ENCODE measurements at places on chromosomes 12 and 14.

DNA sequence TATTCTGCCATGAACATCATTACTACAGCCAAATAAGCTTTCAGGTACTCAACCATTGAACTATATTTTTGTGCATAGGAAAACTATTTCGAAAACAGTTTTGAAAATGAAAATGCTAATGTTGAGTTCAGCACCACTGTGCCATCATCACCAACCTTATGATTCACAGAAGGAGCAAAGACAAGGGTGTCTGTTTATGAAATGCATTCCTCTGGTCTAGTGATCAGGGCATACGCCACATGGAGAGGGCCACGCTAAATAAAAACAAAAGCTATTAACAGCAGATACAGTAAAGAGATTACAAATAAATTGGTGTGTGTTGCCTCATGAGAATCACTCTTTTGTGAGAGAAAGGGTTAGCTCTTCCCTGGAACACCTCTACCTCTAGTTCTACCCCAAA is 43.2 kb upstream of the BMAL2 start:
- DNase-seq, result no peak

GRCh38 chr14:37622231-37622923 is 26.9 kb downstream of the TTC6 start:
- no peak for DNase-seq

GRCh38 chr14:30295980-30296379 is 263.0 kb upstream of the G2E3 start:
- DNase-seq, result no peak

DNA sequence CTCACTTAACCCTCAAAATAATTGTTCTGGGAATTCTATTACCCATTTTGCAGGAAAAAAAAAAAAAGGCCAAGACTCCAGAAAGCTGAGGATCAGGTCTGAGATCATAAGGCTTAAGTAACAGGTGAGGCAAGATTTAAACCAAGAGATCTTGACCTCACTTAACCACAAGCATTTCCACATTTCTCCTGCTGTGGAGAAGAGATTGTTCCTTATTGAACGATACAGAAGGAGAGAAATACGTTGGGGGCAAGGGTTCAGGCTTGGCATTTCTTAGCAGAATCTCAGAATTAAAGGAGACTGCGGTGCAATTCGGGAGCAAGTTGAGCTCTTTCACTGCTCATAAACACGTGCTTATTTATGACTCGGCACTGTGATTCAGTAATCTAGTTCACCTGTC is 885.3 kb upstream of the TMEM132C start:
- DNase-seq, result no peak

DNA sequence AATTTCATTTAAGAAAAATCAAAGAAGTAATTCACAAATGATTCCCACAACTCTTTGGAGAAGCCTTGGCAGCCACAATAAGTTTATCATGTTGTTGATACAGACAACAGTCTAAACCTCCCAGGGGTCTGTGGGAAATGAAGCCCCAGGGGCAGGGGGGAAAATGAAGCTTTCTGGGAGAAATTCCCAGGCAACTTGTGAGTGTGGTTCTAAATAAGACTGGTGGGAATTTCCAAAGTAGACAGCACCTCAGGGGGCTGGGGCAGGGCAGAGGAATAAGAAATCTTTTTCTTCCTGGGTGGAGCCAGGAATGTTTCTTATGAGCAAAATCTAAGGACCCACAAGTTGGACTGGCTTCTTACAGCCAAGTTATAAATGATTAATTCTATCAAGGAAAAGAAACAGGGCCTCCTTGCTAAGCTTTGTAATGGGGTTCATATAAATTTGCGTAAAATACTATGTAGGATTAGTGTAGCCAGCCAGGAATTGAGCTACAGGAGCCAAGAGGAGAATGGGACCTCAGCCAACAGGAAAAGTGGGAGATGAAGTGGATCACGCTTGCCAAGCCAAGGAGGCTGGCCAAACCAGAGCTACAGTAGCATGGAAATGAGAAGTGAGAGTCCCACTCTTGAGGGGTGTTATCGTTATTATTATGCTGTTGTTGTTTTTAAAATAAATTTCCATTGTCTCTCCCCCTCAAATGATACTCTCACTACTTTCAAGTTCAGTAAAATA is 182.9 kb upstream of the FAR2 start:
- DNase-seq, result no peak

DNA sequence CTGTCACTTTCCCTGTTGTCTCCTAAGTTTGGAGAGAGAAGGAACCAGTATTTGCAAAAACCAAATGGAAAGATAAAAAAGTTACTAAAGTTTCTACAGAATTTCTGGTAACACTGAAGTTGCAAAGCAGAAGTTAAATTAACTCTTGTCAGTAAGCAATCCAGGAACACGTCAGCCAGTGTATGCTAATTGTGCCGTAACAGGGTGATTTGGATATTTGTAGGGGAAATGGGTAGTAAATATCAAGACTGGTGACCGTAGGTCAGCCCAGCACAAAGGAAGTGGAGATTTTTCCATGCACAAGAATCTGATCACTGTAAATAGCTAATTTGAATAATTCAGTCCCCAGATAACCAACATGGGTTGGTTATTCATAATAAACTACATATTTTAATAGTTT is 2.3 kb downstream of the CDKN1B start:
- DNase-seq, result no peak

DNA sequence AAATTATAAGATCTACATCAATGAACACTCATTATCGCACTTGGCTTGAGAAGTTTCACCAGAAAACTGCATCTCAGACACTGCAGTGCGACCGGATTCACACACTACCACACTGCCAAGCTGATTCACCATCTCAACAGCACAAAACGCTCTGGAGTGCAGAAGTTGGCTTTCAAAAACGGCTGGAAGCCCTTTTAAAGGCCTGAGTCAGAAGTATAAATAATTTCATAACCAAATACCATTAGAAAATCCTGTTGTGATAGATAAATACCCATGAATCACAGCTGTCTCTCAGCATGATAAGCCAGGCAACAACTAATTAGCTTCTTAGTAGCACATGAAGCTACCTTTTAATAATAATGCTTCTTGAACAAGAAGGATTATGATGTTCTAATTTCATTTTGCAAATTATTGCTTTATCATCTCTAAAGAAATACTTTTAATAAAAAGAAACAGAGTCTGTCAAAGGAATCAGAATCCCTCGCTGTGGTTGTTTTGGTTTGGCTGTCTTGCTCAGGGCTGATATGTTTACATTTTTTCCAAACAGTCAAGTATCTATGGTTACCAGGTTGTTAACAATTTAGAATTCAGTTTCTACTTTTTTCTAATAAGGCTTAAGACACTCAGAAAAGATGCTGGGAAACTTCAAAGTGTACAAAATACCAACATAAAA is 51.2 kb downstream of the SLC2A13 start:
- no peak for DNase-seq

- DNase-seq, result no peak
These were observed 168.1 kb downstream of the BCAT1 start for GRCh38 chr12:24780697-24781368.

- DNase-seq, result no peak
These were observed 15.2 kb upstream of the DLK1 start for GRCh38 chr14:100711493-100711892.

DNA sequence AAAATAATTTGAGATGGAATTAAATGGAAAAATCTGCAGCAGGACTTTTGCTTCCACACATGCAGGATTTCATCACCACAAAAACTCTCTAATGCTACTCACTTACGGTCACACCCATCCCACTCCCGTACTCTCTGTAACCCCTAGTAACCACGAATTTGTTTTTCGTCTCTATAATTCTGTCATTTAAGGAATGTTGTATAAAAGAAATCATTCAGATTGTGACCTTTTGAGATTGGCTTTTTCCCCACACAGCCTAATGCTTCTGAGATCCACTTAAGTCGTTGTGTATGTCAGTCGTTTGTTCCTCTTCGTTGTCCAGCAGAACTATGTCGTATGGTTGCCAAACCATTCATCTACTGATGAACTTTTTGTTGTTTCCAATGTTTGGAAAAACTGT is 19.8 kb upstream of the PZP start:
- no peak for DNase-seq

GRCh38 chr12:92218394-92219077 is 72.9 kb upstream of the BTG1 start:
- no peak for DNase-seq

DNA sequence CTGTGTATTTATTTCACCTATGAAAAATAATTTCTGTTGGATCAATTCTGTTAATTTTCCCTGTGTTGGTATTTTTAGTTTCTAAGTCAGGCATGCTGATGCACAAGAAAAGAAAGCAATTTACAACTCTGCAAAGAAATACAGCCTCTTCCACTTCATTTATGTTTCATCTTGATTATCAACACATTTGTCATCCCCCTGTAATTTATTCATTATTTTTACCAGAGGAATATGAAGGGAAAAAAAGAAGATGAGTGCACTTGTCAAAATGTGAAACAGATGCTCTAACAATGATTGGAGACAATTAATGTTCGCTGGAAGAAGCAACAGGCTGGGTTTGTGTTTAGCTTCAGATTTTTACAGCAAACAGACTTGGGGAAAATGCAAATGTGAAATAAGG is 958.5 kb upstream of the SEL1L start:
- no peak for DNase-seq

DNA sequence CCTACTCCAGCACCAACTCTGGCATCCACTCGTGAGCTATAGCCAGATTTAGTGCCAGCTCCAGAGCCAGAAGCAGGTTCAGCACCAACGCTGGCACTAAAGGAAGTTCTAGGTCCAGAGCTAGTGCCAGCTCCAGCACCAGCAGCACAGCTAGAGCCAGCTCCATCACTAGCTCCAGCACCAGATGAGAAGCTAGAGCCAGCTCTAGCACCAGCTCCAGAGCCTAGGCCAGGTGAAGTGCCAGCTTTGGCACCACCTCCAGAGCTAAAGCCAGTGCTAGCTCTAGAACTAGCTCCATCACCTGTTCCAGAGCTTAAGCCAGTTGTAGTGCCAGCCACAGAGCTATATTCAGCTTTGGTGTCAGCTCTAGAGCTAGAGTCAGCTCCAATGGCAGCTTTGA is 24.7 kb downstream of the ABCD4 start:
- DNase-seq, result no peak

- DNase-seq, result no peak
These were observed 151.0 kb downstream of the BCAT1 start for GRCh38 chr12:24797901-24798300.

DNA sequence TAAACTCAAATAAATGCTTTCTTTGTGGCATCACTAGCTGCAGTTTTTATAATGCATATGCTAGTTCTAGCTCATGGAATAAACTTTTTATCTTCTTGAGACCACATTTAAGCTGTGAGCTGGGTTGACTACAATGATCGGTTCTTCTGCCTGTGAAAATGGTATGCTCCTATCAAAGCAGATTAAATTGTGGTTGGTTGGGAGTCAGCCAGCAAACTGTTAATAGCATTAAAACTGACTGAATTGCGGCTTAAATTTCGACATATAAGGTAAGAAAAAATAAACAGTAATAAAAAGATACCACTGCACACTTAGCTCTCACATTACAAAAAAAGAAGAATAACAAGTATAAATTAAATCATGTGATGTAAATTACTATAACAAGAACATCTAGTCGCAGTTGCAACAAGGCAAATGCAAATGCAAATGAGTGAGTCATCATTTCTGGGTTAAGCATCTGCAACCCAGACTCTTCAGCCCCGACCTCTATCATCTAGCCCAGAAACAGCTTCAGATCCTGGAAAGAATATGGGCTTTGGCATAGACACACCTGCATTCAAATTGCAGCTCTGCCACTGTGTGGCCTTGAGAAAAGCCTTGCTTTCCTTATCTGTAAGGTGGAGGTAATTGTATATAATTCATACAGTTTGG is 19.8 kb upstream of the DHRS7 start:
- no peak for DNase-seq

- no peak for DNase-seq
These were observed 30.9 kb upstream of the AMN start for GRCh38 chr14:102891556-102891955.

DNA sequence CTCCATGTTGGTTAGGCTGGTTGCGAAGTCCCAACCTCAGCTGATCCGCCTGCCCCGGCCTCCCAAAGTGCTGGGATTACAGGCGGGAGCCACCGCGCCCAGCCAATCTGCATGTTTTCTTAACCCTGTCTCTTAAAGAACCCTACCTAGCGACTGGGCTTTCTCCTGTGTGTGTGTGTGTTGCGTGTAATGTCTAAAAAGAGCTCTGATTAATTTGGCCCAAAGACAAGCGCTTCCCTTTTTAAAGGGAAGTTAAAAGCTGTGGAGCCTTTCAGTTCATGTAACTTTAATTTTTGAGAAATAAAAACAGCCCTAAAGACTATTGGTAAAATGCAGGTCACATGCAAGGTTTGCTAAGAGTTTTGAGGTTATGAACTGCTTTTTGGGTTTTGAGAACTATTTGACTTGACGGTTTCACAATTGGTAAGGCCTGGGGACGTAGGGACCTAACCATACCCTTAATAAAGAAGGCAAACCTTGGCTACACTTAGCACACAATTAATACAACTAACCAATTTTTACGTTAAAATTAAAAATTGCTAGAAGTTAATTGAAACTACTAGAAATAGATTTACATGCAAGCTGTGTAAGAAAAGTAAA is 103.2 kb downstream of the KCNMB4 start:
- DNase-seq, result no peak

- no peak for DNase-seq
These were observed 34.2 kb upstream of the TRIM9 start for GRCh38 chr14:51129130-51129529.

- DNase-seq, result no peak
These were observed 596.8 kb upstream of the FBXO33 start for GRCh38 chr14:40028991-40029390.

DNA sequence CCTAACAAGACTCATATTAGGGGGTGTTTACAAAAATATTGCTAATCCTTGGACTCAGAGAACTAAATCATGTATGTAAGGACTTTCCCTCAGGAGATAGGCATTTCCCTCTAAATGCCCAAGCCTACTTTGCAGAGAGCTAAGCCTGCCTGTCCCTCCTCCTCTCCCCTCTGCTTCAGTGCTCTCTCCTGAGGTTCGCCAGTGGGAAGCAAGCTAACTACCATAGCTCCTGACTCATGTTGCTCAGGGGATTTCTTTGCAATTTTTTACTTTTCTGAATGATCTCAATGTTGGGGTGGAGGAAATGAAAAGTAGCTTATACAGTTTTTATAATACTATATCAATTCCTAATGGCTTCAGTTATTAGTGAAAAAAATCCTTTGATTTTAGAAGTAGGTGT is 29.6 kb downstream of the IFT43 start:
- no peak for DNase-seq

DNA sequence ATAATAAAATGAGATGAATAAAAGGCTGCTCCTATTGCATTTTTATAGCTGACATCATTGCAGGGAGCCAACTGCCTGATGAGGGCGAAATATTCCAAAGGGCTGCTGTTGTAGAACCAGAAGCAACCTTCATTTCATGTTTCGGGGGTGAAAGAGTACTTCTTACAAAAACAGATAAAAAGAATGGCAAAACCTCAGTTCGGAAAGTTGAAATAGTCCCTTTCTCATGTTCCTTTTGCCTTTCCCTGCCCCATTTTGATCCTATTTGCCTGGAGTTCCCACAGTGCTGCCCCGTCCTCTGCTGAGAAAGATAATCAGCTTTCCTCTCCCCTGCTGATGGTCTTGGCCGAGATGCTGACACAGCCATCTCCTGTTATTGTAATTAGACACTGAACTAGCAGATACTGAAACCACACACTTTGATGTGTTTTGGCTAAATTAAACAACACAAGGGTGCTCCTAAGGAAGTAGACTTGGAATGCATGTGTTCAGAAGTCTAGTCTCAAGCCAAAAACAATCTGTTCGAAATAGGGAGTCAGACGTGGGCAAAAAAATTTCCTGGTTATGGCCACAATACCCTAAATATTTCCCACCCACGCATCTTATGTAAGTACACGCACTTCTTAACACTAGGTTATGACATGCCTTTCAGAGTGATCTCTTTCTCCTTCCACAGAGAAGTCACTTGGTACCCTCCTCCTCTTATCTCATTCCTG is 117.2 kb downstream of the PPM1H start:
- DNase-seq, result no peak

- DNase-seq, result no peak
These were observed 185.7 kb downstream of the KICS2 start for GRCh38 chr12:64036414-64036813.
